Activated CD4-positive, alpha-beta T cell treated with anti-CD3 and anti-CD28 coated beads, Interleukin-2, amount 50 U/mL, for 24 hours (primary cell): ENCODE measurements at places on chromosomes 7 and 10.

DNA sequence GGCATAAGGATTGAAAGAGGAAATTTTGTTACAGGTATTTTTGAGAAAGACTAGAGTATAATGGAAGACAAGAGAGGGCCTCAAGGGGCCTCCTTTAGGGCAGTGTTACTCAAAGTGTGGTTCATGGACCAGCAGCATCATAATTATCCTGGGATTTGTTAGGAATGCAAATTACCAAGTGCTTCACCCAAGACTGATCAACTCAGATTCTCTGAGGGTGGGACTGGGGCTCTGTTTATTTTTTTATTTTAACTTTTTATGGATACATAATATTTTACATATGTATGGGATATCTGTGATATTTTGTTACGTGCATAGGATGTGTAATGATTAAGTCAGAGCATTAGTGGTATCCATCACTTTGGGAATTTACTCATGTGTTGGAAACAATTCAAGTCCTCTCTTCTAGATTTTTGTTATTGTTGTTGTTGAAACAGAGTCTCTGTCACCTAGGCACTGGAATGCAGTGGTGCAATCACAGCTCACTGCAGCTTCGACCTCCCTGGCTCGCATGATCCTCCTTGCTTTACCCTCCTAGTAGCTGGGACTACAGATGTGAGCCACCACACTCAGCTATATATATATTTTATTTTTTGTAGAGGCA lies 2.2 kb upstream of the KCTD7 start:
- no peak for DNase-seq

DNA sequence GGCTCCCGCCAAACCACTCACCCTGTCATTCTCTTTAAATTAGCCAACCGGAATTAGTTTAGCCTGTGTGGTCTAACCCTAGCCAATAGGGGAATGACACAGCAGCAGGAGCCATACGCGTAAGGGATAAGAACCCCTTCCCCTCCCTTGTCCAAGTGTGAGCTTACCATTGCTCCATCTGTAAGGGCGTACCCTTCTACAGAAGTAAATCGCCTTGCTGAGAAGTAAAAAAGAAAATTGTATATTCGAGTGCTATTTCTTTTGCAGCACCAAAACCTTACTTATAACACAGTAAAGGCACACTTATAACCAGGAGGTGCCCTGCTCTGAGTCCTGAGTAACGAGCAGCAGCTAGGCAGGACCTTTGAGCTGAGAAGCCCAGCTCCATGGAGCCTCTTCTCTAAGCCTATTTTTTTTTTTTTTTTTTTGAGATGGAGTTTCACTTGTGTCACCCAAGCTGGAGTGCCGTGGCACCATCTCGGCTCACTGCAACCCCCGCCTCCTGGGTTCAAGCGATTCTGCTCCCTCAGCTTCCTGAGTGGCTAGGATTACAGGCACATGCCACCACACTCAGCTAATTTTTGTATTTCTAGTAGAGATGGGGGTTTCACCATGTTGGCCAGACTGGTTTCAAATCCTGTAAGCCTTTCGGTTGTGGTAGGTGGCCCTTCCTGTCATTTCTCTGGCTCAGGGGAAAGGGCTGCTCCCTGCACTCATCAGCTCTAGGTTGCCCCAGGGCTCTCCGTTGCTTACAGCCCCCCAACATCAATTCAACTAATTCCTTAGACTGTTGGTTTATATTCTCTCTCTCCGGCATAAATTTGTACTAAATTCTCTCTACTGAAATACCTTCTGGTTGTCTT lies 73.3 kb downstream of the NSUN6 start:
- DNase-seq: no peak

DNA sequence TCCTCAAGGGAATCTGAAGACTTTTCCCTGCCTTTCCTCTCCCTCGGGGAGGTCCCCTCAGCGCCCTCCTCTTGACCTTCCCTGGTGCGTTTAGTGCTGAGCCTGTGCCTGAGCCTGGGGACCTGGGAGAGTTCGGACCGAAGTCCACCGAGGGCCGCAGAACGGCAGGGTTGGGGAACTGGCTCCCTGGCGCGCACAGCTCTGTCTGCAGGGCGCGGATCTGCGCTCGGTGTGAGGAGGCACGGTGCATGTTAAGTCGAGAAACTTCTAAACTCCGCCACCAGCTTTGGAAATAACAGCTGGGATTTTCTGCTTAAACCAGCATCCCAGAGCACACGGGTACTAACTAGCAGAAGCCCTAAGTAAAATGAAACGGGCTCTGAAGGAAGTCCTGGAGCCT lies 44.2 kb upstream of the SLC29A4 start:
- no peak for DNase-seq

DNA sequence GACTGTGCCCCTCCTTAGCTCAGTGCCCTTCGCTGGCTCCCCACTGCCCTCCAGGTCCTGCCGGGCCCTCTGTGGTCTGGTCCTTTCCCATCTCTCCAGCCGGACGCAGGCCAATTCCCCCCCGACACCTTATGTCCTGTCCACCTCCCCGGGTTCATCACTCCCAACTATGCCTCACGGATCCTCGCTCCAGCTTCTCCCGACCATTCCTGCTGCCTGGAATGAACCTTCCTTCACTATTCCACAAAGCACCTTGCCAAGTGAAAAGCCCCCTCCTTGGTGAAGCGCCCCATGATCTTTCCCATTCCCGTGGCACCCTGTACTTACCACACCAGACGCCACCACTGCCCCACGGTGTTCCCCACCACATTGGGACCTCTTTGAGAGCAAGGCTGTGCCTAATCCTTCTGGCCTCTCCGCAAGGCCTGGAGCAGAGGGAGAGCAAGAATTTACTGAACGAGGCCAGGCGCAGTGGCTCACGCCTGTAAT lies 47.2 kb downstream of the TMEM270 start:
- no peak for DNase-seq
